ENCODE measurements at places on chromosomes 2 and 18.

DNA sequence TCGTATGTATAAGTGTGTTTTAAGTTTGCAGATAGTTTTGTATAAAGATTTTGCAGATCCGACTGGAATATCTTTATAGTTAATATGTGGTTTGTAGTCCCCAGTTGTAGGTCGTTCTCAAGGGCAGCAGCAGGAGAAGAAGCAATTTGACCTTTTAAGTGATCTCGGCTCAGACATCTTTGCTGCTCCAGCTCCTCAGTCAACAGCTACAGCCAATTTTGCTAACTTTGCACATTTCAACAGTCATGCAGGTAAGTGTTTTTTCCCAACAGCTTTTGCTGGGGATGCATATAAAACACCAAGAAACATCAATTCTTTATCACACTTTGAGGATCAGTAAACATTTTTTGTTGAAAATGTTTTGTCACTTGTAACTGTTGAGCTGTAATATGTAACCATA is 52.7 kb downstream of the AGFG1 start:
- DNase-seq: no peak

DNA sequence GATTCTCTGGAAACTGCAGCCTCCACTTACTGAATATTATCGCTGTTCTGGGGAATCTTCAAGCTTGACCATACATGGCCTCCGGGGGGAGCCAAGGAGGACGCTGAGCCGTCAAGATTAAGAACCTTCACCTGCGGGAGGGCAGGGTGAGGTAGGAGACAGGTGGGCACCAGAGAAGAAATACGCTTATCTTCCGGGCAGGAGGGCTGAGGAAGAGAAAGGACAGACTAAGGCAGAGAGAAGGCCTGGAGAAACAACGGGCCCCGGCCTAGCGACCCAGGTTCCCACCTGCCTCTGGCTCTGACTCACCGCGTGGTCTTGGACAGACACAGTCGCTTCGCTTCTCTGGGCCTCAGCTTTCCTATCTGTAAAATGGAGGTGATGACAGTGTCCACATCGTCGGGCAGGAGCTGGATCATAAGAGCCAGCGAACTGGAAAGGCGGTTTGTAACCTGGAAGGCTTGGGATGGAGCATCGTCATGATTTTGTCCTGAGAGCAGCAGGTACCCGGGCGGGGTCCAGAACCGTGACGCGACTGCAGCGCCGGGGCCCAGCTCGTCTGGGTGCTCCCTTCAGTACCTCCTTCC is 659 bp downstream of the ZNF142 start:
- DNase-seq: no peak

GRCh38 chr2:39534095-39534711 is 97.1 kb upstream of the MAP4K3 start:
- no peak for DNase-seq

DNA sequence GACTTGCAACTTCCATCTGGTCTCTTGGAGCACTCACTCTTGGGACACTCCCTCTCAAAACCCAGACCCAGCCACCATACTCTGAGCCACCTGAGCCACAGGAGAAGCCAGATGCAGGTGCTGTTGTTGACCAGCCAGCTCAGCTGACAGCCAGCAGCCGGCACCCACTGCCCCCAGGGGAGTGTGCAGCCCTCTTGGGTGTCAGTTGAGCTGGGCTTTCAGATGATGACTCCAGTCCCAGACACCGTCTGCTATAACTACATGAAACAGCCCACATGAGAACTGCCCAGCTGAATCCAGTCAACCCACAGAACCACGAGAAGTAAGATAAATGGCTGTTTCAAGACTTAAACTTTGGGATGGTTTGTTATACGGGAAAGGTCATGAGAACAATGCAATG is 10.7 kb upstream of the IGFBP2 start:
- no peak for DNase-seq

- DNase-seq: no peak
These were observed 313.8 kb downstream of the RIT2 start for GRCh38 chr18:42801706-42802105.

GRCh38 chr2:216486708-216487107 is 11.9 kb upstream of the RPL37A start:
- no peak for DNase-seq

GRCh38 chr2:98806236-98806697 is 75.3 kb upstream of the MGAT4A start:
- no peak for DNase-seq

GRCh38 chr2:81250270-81250669 is 945.7 kb upstream of the LRRTM1 start:
- DNase-seq: no peak

GRCh38 chr2:197852108-197852507 is 47.7 kb downstream of the PLCL1 start:
- DNase-seq: no peak

GRCh38 chr2:148994341-148994740 is 44.2 kb upstream of the LYPD6B start:
- no peak for DNase-seq

DNA sequence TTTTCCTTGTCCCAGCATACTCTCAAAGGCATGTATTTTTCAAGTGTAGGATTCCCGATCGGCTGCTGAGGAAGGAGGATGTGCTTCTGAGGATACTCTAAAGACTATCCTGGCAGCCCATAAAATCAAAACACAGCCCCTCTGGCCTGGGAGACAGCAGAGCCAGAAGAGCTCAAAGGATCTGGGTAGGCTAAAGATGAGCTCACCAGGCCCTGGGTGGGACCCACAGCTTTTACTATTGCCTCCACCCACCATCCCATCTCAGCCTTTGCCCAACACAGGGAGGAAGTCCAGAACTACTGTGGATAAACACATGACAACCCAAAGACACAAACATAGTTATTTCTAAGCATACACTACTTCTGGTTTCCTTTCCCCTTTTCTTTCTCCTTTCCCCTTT is 79.1 kb upstream of the ZFP36L2 start:
- DNase-seq: no peak

GRCh38 chr2:85736456-85737355 is 17.1 kb upstream of the ATOH8 start:
- no peak for DNase-seq

GRCh38 chr18:59904011-59904601 is 4.3 kb downstream of the PMAIP1 start:
- DNase-seq: no peak

DNA sequence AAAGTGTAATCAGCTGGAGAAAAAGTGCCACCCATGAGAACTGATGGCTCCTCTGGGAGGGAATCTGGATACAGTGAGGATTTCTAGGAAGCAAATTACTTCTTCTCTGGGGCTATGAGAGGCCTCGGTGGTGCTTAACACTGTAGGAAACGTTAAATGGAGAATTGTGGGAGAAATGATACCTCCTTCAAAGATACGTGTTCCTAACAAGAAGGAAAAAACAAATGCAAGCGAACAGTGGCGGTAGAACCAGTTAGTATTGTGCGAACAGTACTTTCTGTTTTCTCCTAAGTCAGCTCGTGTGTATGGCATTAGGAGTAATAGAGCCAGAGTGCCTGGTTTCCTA is 587 bp upstream of the MTIF2 start:
- no peak for DNase-seq

DNA sequence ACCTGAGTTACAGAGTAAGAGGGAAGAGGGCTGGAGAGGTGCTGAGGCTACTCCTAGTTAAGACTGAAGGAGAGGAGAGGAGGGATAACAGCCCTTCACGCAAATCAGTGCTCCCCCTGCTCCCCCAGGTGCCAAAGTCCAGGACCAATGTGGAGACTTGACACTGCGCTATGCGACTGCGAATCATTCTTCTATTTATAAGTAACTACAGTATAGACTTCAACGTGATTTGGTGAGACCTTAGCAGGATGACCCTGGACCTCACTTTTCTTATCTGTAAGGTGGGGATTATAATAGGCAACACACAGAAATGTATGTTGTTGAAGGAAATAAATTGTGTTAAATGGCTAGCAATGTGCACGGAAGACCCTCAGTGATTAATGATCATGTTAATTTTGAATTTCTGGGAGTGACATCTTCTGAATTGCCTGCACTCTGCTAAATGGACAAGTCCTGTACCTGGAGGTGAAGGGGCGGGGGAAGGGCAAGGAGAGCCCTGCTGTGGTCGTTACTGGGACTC is 11.0 kb downstream of the EN1 start:
- no peak for DNase-seq

DNA sequence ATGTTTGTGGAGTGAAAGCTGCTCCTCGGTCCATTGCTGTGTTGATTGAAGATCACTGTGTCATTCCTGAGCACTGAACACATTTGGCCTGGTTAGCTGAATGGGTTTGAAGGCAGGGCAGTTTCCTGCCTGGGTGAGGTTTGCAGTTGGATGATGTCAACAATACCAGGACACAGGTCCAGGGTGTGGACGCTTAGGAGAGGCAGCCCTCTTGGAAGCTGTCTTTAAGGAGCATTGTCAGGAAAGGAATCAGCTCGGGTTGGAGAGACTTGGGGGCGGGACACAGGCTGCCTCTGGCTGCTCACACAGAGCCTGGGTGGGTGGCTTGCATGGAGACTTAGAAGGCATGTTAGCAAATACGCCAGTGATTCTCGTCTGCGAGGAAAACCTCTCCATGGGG is 237.7 kb downstream of the SEPTIN10 start:
- no peak for DNase-seq

GRCh38 chr2:238066218-238066617 is 5.4 kb downstream of the SCLY start:
- no peak for DNase-seq

- DNase-seq: no peak
These were observed 22.7 kb downstream of the MRO start for GRCh38 chr18:50797142-50797541.

DNA sequence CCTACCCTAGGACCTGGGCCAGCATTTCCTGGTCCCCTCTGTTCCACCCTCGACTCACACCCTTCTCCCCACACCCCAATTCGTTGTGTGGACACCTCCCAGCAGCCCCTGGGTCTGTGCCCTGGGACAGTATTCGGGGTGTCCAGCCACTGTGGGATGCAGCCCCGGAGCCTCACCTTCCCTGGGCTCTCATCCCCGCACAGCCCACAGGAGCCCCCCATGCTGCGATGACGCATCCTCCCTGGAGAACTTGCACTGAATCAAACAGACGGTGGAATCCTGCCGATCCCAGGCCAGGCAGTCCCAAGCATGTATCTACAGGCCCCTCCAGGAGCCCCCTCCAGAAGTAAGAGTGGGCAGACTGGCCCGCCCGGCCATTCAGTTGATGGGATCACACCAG is 9.7 kb downstream of the ITM2C start:
- DNase-seq: no peak

DNA sequence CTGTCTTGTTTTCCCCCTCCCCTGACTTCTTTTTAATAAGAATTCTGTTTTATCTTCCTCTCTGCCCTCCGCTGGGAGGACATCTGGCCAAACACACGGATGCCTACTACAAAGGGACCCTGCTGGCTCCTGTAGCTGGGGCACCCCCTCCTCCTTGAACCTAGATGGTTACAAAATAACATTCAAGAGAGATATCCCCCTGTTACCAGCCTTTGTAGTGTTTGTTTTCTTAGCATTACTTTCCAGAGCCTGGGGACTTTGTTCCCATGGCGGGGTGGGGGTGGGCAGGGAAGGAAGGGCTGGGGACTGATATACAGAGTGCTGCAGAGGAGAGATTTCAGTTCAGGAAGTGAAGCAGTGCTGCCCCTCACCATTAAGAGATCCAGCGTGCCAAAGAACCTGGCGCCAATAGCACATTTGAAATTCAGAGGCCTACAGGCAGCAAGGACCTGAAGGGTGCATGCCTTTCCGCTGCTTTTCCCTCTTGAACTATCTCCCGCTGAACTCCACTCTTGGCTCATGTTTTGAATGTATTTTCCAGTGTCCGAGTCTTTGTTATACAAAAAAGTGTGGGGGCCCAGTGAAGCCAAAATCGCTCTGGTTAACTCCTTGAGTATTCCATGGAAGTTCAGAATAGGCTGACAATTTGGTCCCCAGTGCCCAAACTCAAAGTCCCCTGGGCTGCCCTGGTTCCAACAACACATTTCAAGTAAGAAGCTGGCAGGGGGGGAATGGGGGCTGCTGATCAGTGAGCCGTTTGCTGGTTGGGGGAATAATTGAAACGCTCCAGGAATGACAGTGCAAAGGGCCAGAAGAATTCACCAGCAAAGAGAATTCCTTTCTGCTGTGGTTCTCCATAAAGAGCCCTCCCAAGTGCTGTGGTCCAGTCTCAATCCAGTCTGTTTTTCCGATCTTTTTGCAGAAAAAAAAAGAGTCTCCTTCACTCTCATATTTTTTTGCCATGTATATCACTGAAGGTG is 94.8 kb upstream of the THOC1 start:
- DNase-seq: no peak

DNA sequence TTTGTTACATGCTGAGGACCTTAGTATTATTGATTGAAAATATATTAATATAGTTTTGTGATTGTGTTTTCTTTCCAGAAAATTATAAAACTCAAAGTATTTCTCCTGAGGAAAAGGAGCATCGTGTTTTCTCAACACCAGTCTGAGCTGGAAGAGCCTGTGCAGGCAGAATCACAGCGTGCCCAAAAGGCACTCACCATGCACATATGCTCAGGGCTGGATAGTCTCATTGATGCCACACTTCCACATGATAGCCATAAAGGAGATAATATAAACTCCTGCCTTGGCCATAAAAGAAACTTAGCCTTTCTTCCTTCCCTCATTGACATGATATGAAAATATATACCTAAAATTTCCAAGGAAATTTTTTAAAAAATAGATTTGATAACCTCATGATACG is 4.0 kb downstream of the PDE1A start:
- no peak for DNase-seq

- no peak for DNase-seq
These were observed 483.5 kb upstream of the GCFC2 start for GRCh38 chr2:76194031-76194775.

GRCh38 chr18:58316396-58317342 is 272.6 kb downstream of the NEDD4L start:
- DNase-seq: no peak

DNA sequence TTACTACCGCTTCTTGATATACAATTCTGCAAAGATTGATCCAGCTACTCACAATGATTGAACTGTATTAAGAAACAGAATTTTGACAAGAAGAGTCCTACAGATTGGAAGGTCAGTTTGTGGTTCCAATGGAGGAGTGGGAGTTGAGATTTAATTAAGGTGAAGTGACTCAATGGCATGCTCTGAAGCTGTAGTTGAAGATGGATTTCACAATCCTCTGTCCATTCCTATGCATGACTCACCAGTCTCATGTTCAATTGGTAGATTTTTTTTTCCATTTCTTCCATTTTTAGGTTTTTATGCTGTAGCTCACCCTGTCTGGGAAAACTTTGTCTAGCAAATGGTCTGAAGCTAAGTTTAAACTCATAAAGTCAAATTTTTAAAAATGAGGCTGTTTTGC is 83.3 kb downstream of the DPP4 start:
- no peak for DNase-seq

- DNase-seq: no peak
These were observed 93.0 kb upstream of the MYO3B start for GRCh38 chr2:170084820-170085491.

All from activated naive CD4-positive, alpha-beta T cell (primary cell).